ENCODE measurements at places on chromosomes 16 and 17.

DNA sequence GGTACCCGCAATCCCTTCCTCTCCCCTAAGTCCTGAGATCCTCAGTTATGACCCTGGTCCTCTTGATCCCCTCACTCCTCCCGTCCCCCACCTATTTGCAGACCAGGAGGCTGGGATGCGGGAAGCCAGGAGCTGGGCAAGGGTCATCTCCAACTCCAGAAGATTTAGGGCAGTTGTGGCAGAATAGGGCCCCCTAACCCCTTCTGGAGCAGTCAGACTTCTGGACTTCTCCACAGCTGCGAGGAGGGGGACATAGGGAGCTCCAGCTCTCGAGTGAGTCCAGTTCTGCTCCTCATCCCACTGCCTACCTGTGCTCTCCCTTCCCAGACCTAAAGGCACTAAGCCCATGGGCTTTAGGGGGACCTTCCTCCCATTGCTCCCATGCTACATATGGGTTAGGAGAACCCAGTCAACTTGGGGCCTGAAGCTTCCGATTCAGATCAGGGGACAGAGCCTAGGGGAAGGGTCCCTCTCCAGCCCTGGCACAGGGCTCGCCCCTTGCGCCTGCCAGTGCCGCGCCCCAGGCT, 1.3 kb downstream of the WNK4 start:
- DNase-seq = no peak

GRCh38 chr17:80925688-80926335, 65.8 kb upstream of the CHMP6 start:
- no peak for DNase-seq

- no peak for DNase-seq
Measured at GRCh38 chr16:87647431-87648185, 45.3 kb downstream of the JPH3 start.

DNA sequence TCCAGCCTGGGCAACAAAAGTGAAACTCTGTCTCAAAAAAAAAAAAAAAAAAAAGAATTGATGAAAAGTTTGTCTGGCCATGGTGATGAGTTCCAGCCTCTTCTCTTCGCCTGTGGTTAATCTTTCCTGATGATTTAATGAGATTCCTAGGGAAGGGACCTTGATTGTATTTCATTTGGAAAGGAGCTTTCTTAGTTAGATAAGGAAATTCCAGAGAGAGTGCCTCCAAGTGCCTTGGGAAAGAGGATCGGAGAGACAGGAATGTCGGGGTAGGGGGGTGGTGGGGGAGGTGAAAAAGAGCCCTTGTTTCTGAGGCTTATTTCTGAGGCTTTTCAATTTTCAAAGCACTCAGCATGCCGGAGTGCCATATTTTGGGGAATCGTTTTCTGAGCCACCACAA, 93.2 kb upstream of the SIAH1 start:
- no peak for DNase-seq

- no peak for DNase-seq
Measured at GRCh38 chr17:71458322-71458721, 662.5 kb upstream of the SOX9 start.

GRCh38 chr16:85159179-85159980, 47.1 kb upstream of the CIBAR2 start:
- no peak for DNase-seq

DNA sequence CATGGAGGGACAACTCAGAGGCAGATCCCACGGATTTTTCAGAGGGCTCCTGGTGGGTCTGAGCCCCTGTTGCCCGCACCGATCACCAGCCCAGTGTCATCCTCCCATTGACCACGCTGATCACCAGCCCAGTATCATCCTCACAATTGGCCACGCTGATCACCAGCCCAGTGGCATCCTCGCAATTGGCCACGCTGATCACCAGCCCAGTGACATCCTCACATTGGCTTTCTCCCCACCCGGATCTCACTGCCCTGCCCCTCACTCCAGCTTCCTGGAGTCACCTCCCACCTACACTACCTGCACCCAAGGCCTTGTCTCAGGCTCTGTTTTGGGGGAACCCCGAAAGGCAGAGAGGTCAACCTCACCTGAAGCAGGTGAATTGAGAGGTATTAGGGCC, 358.2 kb upstream of the TNRC6C start:
- DNase-seq = no peak

GRCh38 chr16:11168386-11169051, 87.5 kb downstream of the SOCS1 start:
- no peak for DNase-seq

GRCh38 chr17:43952351-43952723, 1.4 kb downstream of the PYY start:
- no peak for DNase-seq

GRCh38 chr16:8310323-8310722, 280.0 kb downstream of the TMEM114 start:
- DNase-seq = no peak

GRCh38 chr16:11500700-11501346, 85.9 kb downstream of the LITAF start:
- no peak for DNase-seq

DNA sequence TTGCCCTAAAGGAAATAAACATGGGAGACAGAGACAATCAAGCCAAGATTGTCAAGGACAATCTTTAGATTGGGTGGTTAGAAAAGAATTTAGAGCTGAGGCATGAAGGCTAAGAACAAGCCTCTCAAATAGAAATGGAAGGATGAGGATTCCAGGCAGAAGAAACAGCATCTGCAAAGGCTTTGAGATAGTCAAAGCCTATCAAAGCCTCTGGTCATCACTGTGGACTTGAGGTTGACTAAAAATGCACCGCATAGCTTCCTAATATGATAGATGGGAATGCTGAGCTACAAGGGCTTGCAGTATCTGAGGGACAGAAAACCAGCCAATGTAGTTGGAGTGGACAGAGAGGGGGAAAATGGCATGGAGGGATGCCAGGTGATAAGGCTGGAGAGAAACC, 109.8 kb upstream of the FAM20A start:
- DNase-seq = no peak

- DNase-seq = no peak
Measured at GRCh38 chr17:69547230-69547629, 132.7 kb downstream of the MAP2K6 start.

DNA sequence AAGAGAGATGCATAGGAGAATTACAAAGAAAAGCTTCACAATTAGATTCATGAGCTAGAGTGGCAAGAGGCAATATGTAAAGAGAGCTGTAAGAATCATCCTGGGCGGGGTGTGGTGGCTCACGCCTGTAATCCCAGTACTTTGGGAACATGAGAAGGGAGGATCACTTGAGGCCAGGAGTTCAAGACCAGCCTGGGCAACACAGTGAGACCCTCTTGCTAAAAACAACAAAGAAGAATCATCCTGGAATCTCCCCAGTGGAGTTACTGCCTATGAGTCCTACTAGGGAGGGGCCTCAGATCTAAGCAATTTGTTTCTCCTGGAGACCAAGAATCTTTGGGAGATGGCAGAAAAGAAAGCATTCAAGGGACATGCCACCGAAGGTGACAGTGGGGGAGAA, 119.1 kb downstream of the HIC1 start:
- no peak for DNase-seq

DNA sequence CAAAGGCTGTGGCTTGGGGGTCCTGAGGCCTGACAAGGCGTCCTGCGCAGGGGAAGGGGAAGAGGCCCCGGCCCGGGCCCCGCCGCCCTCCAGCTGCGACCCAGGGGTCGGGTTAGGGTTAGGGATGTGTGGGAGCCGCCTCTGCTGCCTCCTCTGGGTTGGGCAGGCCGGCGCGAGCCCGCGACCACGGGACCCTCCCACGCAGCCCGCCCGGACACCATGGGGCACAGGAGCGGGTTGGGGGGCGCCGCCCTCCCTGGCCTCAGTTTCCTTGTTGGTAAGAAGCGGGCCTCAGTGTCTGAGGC, 386 bp downstream of the CIAO3 start:
- no peak for DNase-seq
